Heart right ventricle (tissue), 16 donors: ENCODE measurements at places on chromosomes 3 and 15.

- DNase-seq = no peak
- H3K4me3 ChIP-seq = peak overlapping the region; percentile 85
- H3K27ac ChIP-seq = peak overlapping the region; percentile 91
- no peaks in the 10 kb centered on the region for H3K36me3 ChIP-seq
Observed at GRCh38 chr15:75455982-75456531, 4.6 kb upstream of the SIN3A start.

DNA sequence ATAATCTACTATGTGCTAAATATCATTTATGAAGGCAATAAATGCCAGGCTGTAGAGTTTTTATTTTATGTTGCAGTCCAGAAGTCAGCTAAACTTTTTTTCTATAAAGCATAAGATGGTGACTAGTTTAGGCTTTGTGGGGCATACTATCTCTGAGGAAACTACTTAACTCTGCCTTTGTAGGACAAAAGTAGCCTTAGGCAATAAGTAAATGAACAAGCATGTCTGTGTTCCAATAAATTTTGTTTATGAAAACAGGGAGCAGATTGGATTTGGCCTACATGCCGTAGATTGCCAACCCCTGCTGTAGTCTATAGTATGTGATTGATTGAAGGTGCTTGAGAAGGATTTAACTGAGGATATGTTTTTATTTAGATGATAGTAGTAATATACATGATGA lies 502.5 kb upstream of the NAALADL2 start:
- no peak for DNase-seq
- no peaks in the 10 kb centered on the region for H3K4me1 ChIP-seq
- no peaks in the 10 kb centered on the region for H3K27me3 ChIP-seq
- no peak overlapping the region for H3K27ac ChIP-seq
- no peaks in the 10 kb centered on the region for H3K36me3 ChIP-seq

DNA sequence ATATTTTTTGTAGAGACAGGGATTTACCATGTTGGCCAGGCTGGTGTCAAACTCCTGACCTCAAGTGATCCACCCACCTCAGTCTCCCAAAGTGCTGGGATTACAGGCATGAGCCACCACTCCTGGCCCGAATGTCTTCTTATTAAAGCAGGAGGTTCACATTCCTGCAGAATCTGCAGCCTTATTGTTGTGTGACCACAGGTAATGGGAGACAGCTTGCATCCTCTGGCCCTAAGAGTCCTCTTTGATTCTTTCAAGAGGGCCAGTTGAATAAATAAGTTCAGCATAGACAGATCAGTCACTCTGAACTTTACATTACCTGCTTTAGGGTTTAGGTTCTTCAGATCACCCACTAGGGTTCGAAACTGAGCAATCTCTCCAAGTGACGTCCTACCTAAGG lies 172.9 kb upstream of the TOPAZ1 start:
- H3K4me3 ChIP-seq = no peak overlapping the region
- no peaks in the 10 kb centered on the region for H3K36me3 ChIP-seq
- no peaks in the 10 kb centered on the region for H3K4me1 ChIP-seq
- H3K27ac ChIP-seq = no peak overlapping the region
- no peak for DNase-seq
- no peaks in the 10 kb centered on the region for H3K27me3 ChIP-seq

DNA sequence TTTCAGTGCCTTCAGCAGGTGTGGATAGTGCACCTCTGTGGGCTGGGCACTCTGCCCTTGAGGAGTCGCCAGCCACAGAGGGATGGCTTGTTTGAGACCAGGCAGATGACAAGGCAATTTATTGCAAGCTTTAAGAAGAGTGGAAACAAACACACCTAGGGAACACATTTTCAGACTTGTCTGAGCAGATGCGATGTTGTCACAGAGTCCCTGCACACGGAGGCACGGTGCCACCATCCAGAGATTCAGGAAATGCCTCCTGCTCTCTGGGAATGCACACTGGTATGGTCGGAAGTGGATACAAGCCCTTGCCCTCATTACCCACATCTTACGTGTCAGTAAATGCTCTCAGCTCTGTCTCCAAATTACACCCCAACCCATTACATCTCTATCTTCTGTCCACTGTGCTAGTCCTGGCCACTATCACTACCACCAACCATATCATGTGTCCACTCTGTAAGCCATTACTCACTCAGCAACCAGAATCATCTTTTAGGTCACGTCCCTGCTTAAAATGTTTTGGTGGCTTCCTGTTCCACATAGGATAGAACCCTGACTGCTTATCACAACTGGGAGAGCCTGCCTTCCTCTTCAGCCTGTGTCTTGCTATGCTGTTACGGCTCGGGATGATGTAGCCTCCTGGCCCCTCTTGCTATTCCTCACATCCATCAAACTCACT lies 196.9 kb downstream of the SLCO3A1 start:
- H3K4me3 ChIP-seq = no peak overlapping the region
- no peak overlapping the region for H3K27ac ChIP-seq
- H3K4me1 ChIP-seq = peaks cover 57% of the 10 kb centered on the region
